NCI-H446 treated with DMSO at 0.1 percent for 48 hours (cell line): ENCODE measurements at places on chromosomes 4 and X.
A peak's percentile ranks its signal among the peaks of the same experiment; 100 is the strongest.

GRCh38 chrX:9252182-9252581 lies 212.7 kb upstream of the TBL1X start:
- no peak for DNase-seq

DNA sequence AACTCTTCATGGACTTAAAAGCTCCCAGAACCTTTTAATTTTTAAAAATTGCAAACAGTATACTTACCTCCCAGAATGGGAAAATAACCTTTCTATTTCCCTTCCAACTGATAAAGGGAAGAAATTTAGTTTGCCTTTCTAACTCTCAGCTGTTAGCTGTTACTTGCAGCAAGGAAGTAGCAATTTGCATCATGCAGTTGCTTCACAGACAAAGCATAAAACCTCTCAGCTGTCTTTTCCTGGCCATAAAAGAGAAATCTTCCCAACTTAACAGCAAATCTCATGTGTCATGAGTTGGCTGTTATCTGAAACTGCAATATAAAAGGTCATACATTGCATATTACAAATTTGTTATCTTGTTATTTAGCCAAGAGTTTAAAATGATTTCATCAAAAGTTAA lies 18.4 kb downstream of the C4orf17 start:
- no peak for DNase-seq

DNA sequence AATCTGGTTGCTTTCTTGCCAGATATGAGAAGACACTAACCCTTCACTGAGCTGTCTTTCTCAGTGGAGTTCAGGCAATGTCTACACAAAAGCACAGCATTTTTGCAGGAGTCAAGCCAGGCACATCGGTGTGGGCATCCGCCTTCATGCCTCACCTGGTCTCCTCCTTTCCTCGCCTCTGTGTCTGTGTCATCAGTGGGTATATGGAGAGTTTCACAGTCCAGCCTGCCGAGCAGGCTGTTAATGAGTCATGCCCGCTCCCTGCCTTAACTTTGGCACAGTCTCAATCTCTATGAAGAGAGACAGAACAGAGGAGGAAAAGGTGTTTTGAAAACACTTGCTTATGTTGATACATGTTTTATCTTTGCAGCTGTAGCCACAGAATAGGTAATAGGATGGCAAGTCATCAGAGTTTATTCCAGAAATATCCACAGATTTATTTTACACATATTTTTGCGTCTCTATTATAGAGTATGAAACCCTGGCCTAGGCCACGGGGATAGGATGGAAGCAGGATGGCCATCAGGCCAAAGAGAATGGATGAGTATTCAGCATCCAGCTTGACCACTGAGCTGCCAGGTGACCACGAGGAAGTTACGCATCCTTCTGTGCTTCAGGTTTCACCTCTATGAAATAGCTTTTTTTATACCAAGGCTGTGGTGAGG lies 32.8 kb upstream of the MAML3 start:
- peak; percentile 38 for DNase-seq

DNA sequence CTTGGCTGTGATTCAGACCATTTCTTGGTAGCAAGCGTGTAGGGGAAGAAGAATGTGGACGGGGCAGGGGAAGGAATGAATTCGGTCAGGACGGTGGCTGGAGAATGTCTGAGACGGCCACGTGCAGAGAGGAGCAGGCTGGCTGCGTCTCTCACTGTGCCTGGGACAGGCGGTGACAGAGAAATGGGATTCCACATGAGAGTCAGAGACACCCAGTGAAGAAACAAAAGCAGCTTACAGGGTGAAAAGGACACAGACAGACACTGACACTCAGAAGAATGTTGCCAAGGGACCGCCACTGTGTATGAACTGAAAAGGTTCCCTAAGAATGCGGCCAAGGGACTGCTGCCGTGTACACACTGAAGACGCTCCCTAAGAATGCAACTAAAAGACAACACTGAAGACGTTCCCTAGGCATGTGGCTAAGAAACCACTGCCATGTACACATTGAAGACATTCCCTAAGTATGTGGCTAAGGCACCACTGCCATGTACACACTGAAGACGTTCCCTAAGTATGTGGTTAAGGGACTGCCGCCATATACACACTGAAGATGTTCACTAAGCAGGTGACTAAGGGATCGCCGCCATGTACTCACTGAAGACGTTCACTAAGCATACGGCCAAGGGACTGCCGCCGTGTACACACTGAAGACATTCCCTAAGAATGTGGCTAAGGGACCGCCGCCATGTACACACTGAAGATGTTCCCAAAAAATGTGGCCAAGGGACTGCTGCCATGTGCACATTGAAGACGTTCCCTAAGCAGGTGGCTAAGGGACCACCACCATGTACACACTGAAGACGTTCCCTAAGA lies 49.1 kb downstream of the DHRSX start:
- no peak for DNase-seq

DNA sequence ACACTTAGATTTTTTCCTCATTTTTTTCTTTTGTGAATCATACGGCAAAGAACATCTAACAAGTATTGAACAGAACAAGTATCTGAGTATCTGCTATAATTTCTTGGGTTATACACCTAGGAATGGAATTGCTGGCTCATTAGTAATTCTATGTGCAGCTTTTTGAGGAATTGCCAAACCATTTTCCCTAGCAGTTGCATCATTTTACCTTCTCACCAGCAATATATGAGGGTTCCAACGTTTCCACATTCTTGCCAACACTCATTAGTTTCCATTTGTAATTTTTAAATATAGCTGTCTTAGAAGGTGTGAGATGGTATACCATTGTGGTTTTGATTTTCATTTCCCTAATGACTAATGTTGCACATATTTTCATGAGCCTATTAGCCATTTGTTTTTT lies 41.1 kb upstream of the DCAF8L1 start:
- DNase-seq: no peak

GRCh38 chr4:139279760-139280620 lies at the start of gene MGARP:
Gene MGARP (minus strand): TSS chr4:139280225. CDS start chr4:139280158, 67 bp downstream.
- no peak for DNase-seq

GRCh38 chr4:180437601-180438000 lies 1805.6 kb upstream of the TENM3 start:
- no peak for DNase-seq

- no peak for DNase-seq
Observed at GRCh38 chr4:42806303-42806835, 86.1 kb upstream of the GRXCR1 start.

GRCh38 chrX:32293962-32294700 lies 917.2 kb downstream of the DMD start:
- DNase-seq: no peak

DNA sequence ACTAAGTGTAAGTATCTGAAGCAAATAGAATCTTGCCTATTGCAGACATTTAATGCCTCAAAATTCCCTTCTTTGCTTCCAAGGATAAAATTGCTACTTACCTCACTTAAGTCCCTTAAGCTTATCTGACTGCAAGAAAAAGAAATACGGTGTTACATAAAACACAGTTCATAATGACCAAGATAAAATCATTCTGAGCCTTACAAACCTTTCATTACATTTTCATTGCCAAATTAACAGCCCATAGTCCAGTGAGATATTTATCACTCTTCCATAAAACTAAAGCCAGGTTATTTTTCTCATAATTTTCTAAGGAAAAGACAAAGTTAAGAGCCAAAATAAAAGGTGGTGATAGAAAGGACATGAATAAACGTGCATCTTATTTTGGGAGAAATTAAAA lies 74.9 kb upstream of the ZNF518B start:
- DNase-seq: no peak

DNA sequence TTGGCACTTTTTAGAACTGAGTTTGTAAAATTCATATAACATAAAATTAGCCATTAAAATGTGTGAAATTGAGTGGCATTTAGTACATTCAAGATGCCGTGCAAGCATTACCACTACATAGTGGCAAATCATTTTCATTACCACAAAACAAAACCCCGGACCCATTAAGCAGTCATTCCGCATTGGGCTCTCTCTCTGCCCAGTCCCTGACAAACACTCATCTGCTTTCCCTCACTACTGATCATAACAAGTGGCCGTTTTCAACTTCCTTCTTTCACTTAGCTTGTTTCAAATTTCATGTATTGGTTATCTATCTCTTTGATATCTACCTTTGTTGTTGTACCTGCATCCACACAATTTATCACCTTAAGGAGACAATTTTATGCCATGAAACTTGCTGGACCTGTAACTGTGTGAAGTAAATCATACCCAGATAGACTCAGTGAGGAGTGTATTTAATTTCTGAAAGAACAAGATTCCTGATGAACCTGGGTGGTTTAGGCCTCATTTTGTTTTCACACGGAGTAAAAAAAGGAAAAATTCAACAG lies 202.1 kb downstream of the OR13H1 start:
- no peak for DNase-seq

DNA sequence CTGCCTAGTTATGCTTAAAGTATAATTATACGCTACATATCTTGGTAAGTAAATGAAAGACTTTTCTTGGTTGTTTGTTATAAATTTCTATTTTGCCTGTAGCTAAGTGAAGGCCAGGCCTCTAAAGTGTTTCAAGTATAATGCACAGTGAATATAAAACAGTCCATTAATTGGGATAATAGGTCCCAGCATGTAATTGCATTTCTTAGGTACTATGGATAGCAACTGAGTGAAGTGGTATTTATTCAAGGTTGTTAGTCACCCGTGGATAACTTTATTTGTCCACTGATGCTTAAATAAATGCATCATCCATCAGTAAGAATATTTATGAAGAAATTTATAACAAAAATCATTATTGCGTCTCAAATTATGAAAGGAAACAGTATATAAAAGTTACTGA lies 59.1 kb downstream of the TEX13C start:
- no peak for DNase-seq

- no peak for DNase-seq
Observed at GRCh38 chrX:71458866-71459265, 74.0 kb upstream of the OGT start.

GRCh38 chr4:128227991-128228571 lies 59.5 kb downstream of the PGRMC2 start:
- peak; percentile 61 for DNase-seq

GRCh38 chrX:17038277-17038676 lies 91.8 kb downstream of the REPS2 start:
- no peak for DNase-seq

DNA sequence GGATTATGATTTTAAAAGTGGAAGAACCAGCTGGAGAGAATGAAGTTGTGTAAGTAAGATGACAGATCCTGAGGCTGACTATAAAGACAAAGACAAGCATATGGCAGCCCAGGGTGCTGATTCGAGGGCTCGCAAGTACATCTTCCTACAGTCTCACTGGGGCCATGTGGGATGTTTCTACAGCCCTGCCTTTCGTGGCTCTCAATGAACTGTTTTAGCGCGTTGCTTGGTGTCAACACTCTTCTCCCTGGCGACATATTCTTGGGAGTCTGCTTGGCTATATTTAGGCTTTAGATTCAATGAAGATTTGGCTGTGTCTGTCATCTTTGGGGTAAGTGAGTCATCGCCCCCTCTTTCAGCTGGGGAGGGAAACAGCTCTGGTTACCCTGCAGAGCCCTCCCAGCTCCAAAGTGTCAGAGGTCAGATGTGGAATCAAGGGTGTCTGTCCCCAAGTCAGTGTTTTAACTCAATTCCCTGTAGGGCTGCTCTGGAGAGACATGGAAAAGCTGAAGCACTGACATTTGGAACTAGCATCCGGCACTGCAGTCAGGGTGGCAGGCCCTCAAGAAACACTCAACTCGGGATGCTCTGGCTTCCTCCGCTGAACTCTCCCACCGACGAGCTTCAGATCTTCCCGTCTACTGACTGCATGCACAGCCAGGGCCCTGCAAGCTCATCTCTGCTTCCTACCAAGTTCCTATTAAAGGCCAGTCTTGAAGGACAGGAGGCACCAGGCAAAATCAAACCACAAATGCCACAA lies 65.7 kb downstream of the GATB start:
- no peak for DNase-seq

DNA sequence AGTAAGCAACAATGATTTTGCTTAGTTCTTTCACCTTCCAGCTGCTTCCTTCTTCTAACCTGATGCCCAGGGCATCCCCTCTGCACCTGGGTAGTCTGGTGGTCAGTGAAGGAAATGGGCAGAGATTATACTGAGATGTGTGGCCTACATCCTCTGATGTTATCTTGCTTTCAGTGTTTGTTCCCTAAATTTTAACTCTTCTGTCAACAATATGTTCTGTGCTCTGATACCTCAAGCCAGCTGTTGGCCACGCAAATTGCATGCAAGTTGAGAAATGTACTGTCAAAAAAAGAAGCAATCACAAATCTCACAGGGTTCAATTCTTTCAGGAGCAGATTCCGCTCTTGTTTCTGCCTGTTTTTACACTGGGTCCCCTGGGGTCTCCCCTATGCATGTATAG lies 73.8 kb downstream of the FBXW7 start:
- DNase-seq: no peak

GRCh38 chr4:26116057-26116456 lies 202.0 kb downstream of the SMIM20 start:
- DNase-seq: no peak

GRCh38 chr4:127623797-127624083 lies 9.0 kb upstream of the INTU start:
- no peak for DNase-seq

DNA sequence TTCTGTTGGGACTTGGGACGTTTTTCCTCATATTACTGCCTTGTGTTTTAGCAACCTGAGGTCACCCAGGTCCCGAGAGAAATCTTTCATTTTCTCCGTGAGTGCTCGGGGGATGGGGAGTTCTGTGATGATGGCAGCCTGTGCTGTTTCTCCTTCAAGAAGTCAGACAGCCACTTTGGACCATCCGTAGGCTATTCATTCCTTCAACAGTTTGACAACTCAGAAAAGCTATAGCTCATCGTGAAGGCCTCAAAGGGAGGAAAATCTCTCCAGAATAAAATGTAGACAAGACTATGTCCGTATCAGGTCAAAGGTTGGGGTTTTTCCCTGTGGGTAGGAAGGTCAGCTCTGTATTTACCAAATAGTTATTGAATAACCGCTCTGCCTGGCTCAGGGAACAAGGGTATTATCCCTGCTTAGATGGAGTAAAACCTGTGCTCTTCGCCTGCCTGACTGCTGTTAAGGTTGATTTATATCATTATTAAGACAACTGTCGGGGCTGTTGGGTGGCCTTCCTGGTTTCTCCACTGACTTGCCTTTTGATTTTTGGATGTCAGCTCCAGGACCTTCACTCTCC lies 36.6 kb downstream of the FAM114A1 start:
- DNase-seq: no peak

GRCh38 chr4:137961051-137961438 lies 281.1 kb downstream of the SLC7A11 start:
- DNase-seq: peak; percentile 46

GRCh38 chr4:186810613-186811150 lies 87.0 kb upstream of the FAT1 start:
- DNase-seq: no peak

DNA sequence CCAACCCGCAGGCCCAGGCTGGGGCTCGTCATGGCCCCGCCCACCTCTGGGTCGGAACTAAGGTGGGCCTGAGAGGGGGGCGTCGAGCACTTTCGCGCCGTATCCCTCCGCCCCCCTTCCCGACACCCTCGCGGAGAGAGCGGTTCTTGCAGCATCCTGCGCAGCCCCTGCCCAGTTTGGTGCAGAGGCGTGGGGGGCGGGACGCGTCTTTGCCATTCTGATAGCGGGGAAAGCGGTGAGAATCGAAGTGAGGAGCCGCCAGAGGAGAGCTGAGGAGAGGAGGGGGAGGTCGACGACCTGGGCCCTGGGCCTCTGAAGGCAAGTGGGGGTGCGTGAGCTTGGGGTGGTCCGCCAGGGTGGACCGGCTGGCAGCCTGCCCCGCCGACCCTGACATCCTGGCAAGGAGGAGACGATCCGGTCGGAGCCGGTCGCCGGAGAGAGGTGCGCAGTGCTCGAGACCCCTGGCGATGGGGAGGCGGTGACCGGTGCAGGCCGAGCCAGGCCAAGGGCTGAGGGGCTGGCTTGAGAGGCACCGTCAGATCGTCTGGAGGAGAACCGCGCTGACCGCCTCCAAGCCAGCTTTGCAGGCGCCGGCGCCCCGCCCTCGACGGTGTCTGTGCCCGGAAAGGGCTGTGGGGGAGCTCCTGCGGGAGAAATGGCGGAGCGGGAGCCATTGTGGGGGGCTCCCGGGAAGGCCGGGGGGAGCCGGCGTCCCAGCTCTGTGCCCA lies 25.5 kb downstream of the GPRASP3 start:
- DNase-seq: no peak
